Adipose tissue (tissue), 3 donors: ENCODE measurements at places on chromosomes 3 and 15. TPM values are rescaled to one million over a fixed set of nuclear protein-coding genes. Genes with fewer than 3 reads are reported as not detected.

The GOLGA6L1 gene
- not detected for polyA plus RNA-seq

The MFSD1 gene
- 35.5 TPM for polyA plus RNA-seq

The GOLGA6L7 gene
- polyA plus RNA-seq, result not detected

The CCR4 gene
- polyA plus RNA-seq, result not detected

The CD200R1L gene
- not detected for polyA plus RNA-seq

The C2CD4A gene
- 0.46 TPM for polyA plus RNA-seq

The GRAMD1C gene
- polyA plus RNA-seq, result 2.8 TPM

The OR5K2 gene
- polyA plus RNA-seq, result not detected

The C3orf33 gene
- 2.0 TPM for polyA plus RNA-seq

The CAPN3 gene
- polyA plus RNA-seq, result 9.7 TPM

The LSMEM2 gene
- 0.15 TPM for polyA plus RNA-seq

The ZMYND10 gene
- 1.1 TPM for polyA plus RNA-seq

The GOLGA6A gene
- not detected for polyA plus RNA-seq

The MKRN3 gene
- polyA plus RNA-seq, result 0.12 TPM

The FAM107A gene
- polyA plus RNA-seq, result 60.3 TPM

The ATP13A4 gene
- 0.22 TPM for polyA plus RNA-seq

The UNC13C gene
- polyA plus RNA-seq, result not detected

The C15orf39 gene
- 11.1 TPM for polyA plus RNA-seq

The GOLGA8T gene
- 0.18 TPM for polyA plus RNA-seq

The GPR27 gene
- polyA plus RNA-seq, result 0.95 TPM

The IP6K1 gene
- 15.7 TPM for polyA plus RNA-seq

The RASGRP1 gene
- polyA plus RNA-seq, result 0.34 TPM

The HESX1 gene
- polyA plus RNA-seq, result 0.61 TPM

The BSN gene
- polyA plus RNA-seq, result 0.11 TPM

The CA12 gene
- polyA plus RNA-seq, result 3.7 TPM
